ENCODE measurements at places on chromosomes 1 and 21.
A peak's percentile ranks its signal among the peaks of the same experiment; 100 is the strongest.

DNA sequence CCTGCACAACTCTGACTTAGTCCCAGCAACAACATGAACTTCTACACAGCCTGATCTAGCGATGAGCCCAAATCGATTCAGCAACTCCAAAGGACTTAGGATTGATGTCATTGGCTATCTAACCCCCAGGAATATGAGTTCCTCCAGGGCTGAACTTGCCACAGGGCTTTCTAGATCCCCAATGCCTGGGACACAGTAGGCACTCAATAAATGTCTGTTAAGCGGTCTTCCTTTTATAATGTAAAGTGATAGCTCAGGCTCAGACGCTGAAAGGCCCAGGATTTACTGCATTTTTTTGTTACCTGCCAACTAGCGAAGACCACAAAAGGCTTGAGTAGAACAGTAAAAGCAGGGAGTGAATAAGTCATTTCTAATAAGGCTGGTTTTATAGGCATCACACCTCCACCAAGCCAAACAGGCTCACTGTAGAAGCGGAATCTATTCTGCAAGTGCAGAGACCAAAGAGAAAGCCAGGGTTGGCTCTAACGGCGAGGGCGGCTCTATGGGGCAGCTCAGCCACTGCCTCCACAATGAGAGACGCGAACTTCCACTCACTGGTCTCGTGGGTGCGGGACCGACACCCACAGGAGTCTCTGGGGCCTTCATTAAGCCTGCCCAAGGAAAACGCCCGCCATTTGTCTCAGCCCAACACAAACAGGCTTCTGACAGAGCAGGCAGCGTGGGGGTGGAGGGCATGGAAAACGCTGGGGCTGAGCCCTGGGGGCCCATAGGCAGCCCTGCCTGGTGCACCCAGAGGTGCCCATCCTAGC lies 52.0 kb downstream of the HLCS start:
- no peak for DNase-seq

DNA sequence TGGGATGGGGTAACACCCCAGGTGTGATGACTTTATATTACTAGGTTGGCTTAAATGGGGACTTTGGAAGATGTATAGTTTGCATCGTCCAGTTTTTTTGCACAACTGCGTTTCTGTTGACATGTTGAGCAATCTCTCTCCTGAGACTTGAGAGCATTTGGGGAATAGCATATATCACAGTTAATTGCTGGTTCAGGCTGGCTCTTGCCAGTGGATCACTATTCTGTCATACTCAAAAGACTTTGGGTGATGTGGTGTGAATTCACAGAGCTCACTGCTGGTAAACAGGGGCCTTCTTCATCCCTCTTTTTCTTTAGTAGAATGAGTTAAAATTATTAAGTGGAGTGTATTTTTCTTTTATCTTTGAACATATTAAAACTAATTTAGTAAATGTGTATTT lies 44.3 kb downstream of the LHX9 start:
- no peak for DNase-seq

GRCh38 chr1:146020058-146021049 lies 1.2 kb downstream of the HJV start:
- DNase-seq: no peak

- no peak for DNase-seq
Observed at GRCh38 chr1:200751717-200752116, 13.0 kb downstream of the CAMSAP2 start.

DNA sequence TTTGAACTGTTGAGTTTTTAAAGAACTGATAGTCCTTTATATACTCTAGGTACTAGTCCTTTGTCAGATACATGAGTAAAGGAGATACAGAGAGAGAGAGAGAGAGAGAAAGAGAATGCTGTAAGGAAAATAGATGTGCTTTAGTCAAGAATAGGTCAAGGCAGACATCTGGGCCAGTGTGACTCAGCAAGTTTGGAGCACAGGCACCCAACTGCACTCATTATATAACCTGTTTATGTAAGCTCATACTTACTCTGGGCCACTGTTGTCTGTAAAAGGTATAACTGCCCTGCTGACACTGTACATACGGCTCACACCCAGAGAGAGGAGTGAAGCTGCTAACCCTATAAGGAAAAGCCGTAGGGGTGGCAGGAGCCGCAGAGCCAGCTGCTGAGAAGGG lies 32.2 kb upstream of the AKT3 start:
- no peak for DNase-seq

GRCh38 chr1:156140879-156141707 lies 12.3 kb upstream of the SEMA4A start:
- peak; percentile 60 for DNase-seq

DNA sequence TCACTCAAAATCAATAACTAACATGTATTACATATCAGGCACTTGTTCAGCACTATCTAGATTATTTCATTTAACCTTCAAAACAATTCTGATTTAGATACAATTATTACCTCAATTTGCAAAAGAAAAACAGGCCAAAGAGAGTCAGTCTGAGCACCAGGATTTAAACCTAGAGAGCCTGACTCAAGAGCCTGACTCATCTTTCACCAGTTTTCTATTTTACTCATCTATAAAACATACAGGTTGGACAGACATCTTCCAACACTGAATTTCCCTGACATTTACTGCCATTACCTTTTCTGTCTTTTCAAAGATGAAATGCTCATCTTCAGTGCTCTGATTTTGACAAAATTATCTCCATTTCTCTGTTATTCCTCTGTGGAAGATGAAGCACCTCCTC lies 116.5 kb downstream of the MRPL39 start:
- no peak for DNase-seq

- no peak for DNase-seq
Observed at GRCh38 chr1:75693551-75693950, 31.0 kb upstream of the ACADM start.

- DNase-seq: no peak
Observed at GRCh38 chr1:230701434-230701833, 12.5 kb downstream of the AGT start.

Measured in tongue (tissue), 3 donors.